Peyer's patch (tissue), 4 donors: ENCODE measurements at places on chromosomes 1 and 21.

GRCh38 chr21:44496564-44497550, 41.5 kb downstream of the LRRC3 start:
- H3K36me3 ChIP-seq, result no peaks in the 10 kb centered on the region
- H3K4me3 ChIP-seq, result no peak overlapping the region
- no peaks in the 10 kb centered on the region for H3K4me1 ChIP-seq

- no peaks in the 10 kb centered on the region for H3K4me1 ChIP-seq
- H3K4me3 ChIP-seq, result no peak overlapping the region
- no peak overlapping the region for H3K27ac ChIP-seq
- DNase-seq, result no peak
- H3K36me3 ChIP-seq, result no peaks in the 10 kb centered on the region
Measured at GRCh38 chr1:192488058-192488457, 87.5 kb upstream of the RGS1 start.

GRCh38 chr1:59664166-59664565, 150.6 kb upstream of the HOOK1 start:
- H3K36me3 ChIP-seq, result no peaks in the 10 kb centered on the region
- no peaks in the 10 kb centered on the region for H3K4me1 ChIP-seq
- H3K27ac ChIP-seq, result no peak overlapping the region
- no peaks in the 10 kb centered on the region for H3K27me3 ChIP-seq
- DNase-seq, result no peak

GRCh38 chr1:58721247-58721820, 21.5 kb upstream of the MYSM1 start:
- H3K27me3 ChIP-seq, result no peaks in the 10 kb centered on the region
- H3K36me3 ChIP-seq, result no peaks in the 10 kb centered on the region
- no peak for DNase-seq
- no peaks in the 10 kb centered on the region for H3K4me1 ChIP-seq

DNA sequence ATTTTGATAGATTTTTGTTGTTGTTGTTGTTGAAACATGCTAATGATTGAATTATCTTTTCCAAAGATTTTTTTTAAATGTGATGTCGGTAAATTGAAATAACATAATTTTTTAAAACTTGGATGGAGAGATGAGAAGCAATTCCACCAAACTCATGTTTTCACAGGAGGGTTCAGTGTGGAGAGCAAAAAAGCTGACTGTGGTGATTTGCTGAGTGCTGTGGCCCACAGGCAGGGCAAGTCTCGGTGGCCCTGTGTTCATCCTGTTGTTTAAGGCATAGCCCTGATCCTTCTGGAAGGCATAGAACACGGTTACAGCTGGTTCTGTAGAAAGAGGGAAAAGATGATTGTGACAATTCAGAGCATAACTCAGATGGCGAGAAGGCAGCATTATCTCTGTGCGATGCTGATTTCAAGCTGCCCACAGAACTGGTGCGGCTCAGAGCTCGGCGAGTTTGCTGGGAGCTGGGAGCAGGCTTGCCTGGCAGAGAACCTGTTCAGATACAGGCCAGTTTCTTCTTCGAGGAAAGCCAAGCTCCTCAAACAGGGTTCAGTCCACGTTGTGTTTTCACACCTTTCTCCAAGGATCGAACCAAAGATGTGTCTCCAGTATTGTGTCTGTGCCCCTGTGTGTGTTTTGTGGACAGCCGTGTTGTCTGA, 127.1 kb downstream of the HUNK start:
- H3K36me3 ChIP-seq, result peaks cover 15% of the 10 kb centered on the region
- no peaks in the 10 kb centered on the region for H3K4me1 ChIP-seq
- H3K4me3 ChIP-seq, result no peak overlapping the region
- H3K27me3 ChIP-seq, result no peaks in the 10 kb centered on the region
